T-helper 17 cell (primary cell): ENCODE measurements at places on chromosomes 13 and 19. TPM values are rescaled to one million over a fixed set of nuclear protein-coding genes. Genes with fewer than 3 reads are reported as not detected.
A peak's percentile ranks its signal among the peaks of the same experiment; 100 is the strongest.

Gene MTIF3
- 33.2 TPM for total RNA-seq

DNA sequence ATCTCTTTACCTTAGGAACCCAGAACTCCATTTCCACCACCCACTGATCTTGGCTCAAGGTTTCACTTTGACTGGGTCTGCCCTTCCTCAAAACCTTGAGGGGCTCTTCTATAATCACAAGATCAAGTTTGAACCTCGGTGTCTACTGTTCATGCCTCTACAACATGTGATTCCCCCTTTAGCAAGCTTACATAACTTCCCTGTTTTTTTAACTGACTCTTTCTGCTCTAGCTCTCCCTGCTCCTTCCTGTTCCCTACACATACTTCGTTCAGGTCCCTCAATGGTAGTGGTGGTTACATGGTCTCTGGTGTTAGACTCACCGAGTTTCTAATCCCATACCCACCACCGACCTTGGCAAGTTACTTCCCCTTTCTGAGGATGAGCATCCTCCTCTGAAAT lies 26.7 kb downstream of the CEACAM8 start:
- H3K4me3 ChIP-seq, result peak overlapping the region; percentile 57
- no peaks in the 10 kb centered on the region for H3K36me3 ChIP-seq
- H3K27ac ChIP-seq, result no peak overlapping the region
- no peak for DNase-seq

Gene BBC3
- 32.4 TPM for total RNA-seq

- H3K36me3 ChIP-seq, result no peaks in the 10 kb centered on the region
- no peak overlapping the region for H3K27ac ChIP-seq
- peaks cover 33% of the 10 kb centered on the region for H3K27me3 ChIP-seq
These were observed 470.7 kb downstream of the TSHZ3 start for GRCh38 chr19:30878495-30878894.

DNA sequence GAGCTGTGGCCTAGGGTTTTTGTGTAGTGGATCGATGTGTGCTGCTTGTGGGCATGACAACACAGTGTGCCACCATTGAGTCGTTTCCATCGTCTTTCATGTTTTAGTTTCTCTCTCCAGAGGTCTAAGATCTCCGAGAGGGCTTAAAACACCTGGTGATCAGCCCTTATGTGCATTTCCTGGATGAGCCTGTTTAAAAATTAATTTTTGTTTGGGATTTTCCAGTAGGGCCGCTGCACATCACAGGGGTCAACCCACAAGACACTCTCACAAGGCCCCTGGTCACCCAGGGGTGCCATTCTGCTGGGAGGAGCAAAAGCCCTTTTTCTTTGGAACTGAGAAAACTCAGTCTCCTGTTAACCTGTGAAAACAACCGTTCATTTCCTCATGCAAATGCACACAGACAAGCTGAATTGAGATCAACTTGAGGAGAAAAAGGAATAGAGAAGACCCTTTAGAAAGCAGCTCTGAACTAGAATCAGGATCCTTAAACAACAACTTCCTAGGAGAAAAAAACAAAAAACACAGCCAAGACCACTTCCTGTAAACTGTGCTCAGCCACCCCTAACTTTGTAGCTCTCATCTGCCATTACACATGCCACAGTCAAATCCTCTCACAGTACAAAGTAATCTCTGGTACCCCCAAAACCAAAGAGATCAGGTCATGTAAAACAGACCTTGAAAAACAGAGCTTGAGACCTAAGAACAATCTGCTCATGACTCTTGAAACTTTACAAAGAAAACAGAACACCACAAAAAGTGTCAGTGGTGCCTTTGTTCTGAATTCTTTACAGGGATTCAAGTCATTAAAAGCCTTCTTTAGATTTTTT lies 8.3 kb upstream of the MTRF1 start:
- H3K27me3 ChIP-seq, result no peaks in the 10 kb centered on the region
- peaks cover 5% of the 10 kb centered on the region for H3K4me1 ChIP-seq
- no peak for DNase-seq
- H3K27ac ChIP-seq, result peak overlapping the region; percentile 65

DNA sequence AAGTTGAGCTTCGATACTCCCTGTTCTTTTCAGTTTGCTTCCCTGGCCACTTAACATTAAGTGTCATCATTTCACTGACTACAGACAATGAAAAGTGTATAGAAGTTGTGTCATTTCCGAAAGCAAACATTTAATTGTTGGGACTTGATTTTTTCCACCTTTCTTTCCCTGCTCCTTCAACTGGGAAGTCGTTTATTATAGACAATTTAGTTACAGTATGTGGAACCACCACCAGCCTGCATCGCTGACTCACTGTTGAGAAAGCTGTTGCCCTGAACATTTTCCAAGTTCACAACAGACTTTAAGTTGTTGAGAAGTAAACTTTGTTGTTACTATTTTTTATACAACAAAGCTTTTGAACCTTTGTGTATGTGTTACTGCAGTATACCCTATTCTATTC lies 788.4 kb upstream of the PRR20A start:
- no peaks in the 10 kb centered on the region for H3K4me1 ChIP-seq
- no peak for DNase-seq
- H3K27ac ChIP-seq, result no peak overlapping the region
- H3K27me3 ChIP-seq, result no peaks in the 10 kb centered on the region
